Activated CD8-positive, alpha-beta memory T cell treated with anti-CD3 and anti-CD28 coated beads, Interleukin-2, amount 10 ng/mL, durations not matched to agents 7 days and 5 days (primary cell): ENCODE measurements at places on chromosomes 3 and 15. TPM values are rescaled to one million over a fixed set of nuclear protein-coding genes. Genes with fewer than 3 reads are reported as not detected.

AHSG gene
- not detected for total RNA-seq

CAV3 gene
- not detected for total RNA-seq

SLC12A8 gene
- total RNA-seq = 1.3 TPM

GP9 gene
- not detected for total RNA-seq

IQCF5 gene
- not detected for total RNA-seq

TXNRD3 gene
- 0.50 TPM for total RNA-seq

ZBTB47 gene
- total RNA-seq = 0.41 TPM

CIB1 gene
- 120 TPM for total RNA-seq

UBE2E1 gene
- 55.6 TPM for total RNA-seq

- H3K36me3 ChIP-seq = no peaks in the 10 kb centered on the region
- peaks cover 9% of the 10 kb centered on the region for H3K27me3 ChIP-seq
- H3K4me3 ChIP-seq = no peak overlapping the region
- DNase-seq = no peak
- no peaks in the 10 kb centered on the region for H3K4me1 ChIP-seq
- no peak overlapping the region for H3K27ac ChIP-seq
Measured at GRCh38 chr3:98136631-98137030, 6.1 kb downstream of the OR5H1 start.

DNA sequence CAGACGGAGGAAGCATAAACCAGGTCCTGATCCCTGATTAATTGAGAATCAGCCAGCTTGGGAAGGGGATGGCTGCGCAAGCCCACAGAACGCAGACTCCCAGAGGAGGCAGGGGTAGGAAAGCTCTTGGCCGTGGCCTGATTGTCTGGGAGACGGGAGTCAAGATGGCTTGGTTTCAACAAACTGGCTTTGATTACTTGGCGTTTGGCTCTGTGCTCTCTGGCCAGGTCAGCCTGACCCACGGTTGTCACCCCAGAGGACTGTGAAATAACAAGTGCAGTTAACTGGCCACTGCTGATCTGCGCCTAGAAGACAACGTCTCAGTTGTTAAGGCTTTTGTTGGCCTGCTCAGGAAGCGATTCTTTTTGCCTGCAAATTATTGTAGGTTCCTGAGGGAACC, 387.0 kb upstream of the PROK2 start:
- H3K4me3 ChIP-seq = no peak overlapping the region
- H3K27me3 ChIP-seq = peaks cover 34% of the 10 kb centered on the region
- peaks cover 4% of the 10 kb centered on the region for H3K4me1 ChIP-seq
- H3K27ac ChIP-seq = no peak overlapping the region

- H3K4me1 ChIP-seq = no peaks in the 10 kb centered on the region
- no peaks in the 10 kb centered on the region for H3K27me3 ChIP-seq
- H3K27ac ChIP-seq = no peak overlapping the region
- H3K36me3 ChIP-seq = no peaks in the 10 kb centered on the region
- no peak overlapping the region for H3K4me3 ChIP-seq
Measured at GRCh38 chr3:189449084-189449483, 182.1 kb upstream of the TP63 start.

GRCh38 chr15:26879706-26880105, 12.8 kb downstream of the GABRA5 start:
- no peaks in the 10 kb centered on the region for H3K4me1 ChIP-seq
- no peaks in the 10 kb centered on the region for H3K36me3 ChIP-seq
- DNase-seq = no peak
- H3K27ac ChIP-seq = no peak overlapping the region
- H3K4me3 ChIP-seq = no peak overlapping the region

- no peak overlapping the region for H3K4me3 ChIP-seq
- no peaks in the 10 kb centered on the region for H3K27me3 ChIP-seq
- H3K36me3 ChIP-seq = no peaks in the 10 kb centered on the region
- no peak overlapping the region for H3K27ac ChIP-seq
- no peak for DNase-seq
Measured at GRCh38 chr3:38602576-38603250, 46.8 kb downstream of the SCN5A start.

DNA sequence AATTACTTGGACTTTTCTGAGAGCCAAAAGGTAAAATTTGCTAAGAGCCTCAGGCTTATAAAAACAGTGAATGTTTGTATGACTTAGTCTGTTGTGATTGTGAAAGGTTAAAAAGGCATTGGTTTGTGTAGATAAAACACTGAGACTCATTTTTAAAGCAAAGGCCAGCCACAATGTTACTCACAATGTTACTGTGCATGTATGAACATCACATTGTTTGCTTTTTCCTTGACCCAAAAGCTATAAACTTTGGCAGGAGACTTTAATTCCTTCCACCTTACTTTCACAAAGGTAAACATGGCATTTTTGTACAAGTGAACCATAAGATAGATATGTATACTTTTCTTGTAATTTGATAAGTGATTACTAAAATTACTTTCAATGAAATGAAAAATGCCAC, 70.5 kb downstream of the NPAP1 start:
- no peaks in the 10 kb centered on the region for H3K4me1 ChIP-seq
- no peaks in the 10 kb centered on the region for H3K36me3 ChIP-seq
- H3K27ac ChIP-seq = no peak overlapping the region
- no peak overlapping the region for H3K4me3 ChIP-seq

DNA sequence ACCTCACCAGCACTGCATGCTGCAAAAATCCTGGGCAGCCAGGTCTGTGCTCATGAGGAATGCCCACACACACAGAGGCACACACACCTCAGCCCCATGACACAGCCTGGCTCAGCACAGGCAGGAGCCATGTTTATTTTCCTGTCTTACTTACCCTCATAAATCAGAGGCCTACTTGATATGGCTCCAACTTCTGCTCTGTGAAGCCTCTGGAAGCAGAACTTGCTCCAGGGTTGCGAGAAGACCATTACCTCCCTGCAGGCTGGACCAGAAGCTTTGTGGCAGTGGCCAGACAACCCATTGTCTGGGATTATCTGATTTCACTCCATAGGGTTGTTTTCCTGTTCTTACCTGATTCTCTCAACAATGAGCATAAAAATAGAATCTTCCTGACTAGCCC, 43.8 kb upstream of the CMTM8 start:
- H3K27me3 ChIP-seq = peaks cover 10% of the 10 kb centered on the region
- DNase-seq = no peak
- H3K4me3 ChIP-seq = no peak overlapping the region
- H3K36me3 ChIP-seq = no peaks in the 10 kb centered on the region
- H3K27ac ChIP-seq = no peak overlapping the region

- no peak overlapping the region for H3K4me3 ChIP-seq
- peak; percentile 46 for DNase-seq
- no peaks in the 10 kb centered on the region for H3K27me3 ChIP-seq
Measured at GRCh38 chr15:30827625-30828303, 76.0 kb upstream of the FAN1 start.

DNA sequence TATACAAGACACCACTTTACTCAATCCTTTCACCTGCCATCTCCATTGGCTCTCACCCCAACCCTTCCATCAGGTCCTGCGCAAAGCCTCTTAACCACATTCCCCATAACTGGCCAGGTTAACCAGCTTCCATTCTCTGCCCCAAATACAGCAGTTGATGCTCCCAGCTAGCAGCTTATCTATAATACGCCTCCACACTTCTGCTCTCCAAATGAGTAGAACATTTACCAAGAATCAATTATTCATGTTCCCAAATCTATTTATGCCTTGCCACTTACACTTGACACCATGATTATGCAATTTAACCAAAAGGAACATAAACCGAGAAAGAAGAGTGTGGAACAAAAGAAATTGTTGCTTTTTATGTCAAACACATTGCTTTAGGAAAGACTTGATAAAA, 103.7 kb upstream of the TPM1 start:
- H3K4me3 ChIP-seq = no peak overlapping the region
- DNase-seq = no peak
- H3K27me3 ChIP-seq = peaks cover 51% of the 10 kb centered on the region

DNA sequence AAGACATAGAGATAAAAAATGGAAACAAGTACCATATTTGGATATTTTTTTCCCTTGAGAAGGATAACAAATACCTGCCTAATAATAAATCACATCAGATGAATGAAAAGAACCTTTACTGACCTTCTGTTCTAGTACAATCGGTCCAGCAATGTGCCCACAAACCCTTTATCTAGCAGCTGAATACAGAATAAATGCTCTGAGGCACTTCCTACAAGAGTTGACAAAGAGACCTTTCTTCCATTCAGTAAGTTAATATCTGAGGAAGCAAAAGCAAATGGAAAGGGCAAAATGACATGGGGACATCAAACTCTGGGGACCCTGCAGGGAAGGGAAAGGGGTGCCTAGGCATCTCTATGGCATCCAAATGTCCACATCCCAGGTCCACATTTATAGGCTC, 115.8 kb downstream of the NEK10 start:
- H3K27ac ChIP-seq = no peak overlapping the region
- no peaks in the 10 kb centered on the region for H3K36me3 ChIP-seq
- no peaks in the 10 kb centered on the region for H3K4me1 ChIP-seq
- H3K27me3 ChIP-seq = peaks cover 7% of the 10 kb centered on the region

- peaks cover 46% of the 10 kb centered on the region for H3K27me3 ChIP-seq
- no peak overlapping the region for H3K27ac ChIP-seq
Measured at GRCh38 chr3:113263020-113263419, 51.7 kb downstream of the BOC start.

GRCh38 chr3:57164657-57165573, at the start of gene IL17RD:
IL17RD (minus strand) TSS chr3:57165353; CDS start chr3:57165286, 67 bp downstream.
- H3K4me3 ChIP-seq = peak within 1 kb of the TSS; percentile 60
- peaks cover 1% of the 10 kb centered on the region for H3K36me3 ChIP-seq
- peak; percentile 68 for DNase-seq

DNA sequence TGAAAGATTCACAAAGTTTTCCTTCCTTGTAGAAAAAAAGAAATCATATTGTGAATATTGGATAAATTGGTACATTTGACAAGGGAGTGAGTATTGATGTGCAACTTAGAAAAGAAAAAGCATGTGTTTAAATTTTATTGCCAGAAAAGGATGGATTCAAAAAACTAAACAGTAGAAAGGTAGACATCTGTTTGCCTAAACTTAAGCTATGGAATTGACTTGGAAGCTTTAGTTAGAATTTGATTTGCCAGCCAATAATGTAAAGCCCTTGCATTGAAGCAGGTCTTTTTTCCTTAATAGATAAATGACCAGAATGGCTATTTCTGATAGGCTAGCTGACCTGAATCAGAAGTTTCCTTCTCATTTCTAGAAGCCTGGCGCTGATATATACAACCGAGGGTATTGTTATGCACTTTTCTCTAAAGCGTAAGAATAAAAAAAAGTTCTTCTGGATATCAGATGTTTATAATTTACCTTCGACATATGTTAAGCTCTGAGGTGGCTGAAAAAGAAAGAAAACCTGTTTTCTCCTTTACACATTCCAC, 4.2 kb downstream of the RARB start:
- H3K4me3 ChIP-seq = no peak overlapping the region
- H3K36me3 ChIP-seq = no peaks in the 10 kb centered on the region
- peaks cover 46% of the 10 kb centered on the region for H3K27me3 ChIP-seq
- DNase-seq = no peak
- peaks cover 3% of the 10 kb centered on the region for H3K4me1 ChIP-seq

- no peaks in the 10 kb centered on the region for H3K36me3 ChIP-seq
- H3K4me1 ChIP-seq = peaks cover 27% of the 10 kb centered on the region
Measured at GRCh38 chr15:63372018-63372705, 9.5 kb downstream of the CA12 start.

DNA sequence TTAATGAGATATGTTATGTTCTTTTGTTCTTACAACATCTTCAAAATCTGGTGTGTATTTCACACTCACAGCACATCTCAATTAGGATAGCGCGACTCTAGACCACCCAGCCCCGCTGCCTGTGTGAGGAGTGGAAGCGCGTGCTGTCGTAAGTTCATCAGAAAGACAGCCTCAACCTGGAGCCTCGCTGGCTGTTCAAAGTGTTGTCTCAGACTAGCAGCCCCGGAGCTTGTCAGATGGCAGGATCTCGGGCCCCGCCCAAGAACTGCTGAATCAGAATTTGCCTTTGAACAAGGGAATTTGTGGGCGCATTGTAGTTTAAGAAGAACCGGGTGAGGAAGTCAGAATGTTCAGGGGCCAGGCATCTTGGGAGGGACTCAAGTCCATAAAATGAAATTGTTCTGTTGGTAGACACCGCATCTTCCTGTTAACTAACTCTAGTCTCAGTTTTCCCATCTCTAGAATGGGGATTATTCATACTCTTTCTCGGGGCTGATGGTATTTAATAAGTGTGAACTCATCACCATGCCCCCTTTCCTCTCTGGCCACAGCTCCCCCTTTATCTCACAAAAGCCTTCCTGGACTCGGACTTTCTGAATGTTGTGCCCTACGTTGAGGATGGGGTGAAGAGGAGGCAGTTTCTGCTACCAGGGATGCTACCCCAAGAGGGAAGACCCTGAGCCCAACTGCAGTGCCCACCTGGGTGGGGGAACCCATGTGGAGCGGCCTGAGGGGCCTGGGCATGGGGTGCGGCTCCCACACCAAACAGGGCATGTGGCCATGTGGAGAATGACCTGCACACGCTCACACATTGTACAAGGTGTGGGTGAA, 40.4 kb downstream of the BHLHE40 start:
- peaks cover 88% of the 10 kb centered on the region for H3K4me1 ChIP-seq
- peak overlapping the region; percentile 15 for H3K4me3 ChIP-seq
- peaks cover 4% of the 10 kb centered on the region for H3K36me3 ChIP-seq
- peak overlapping the region; percentile 80 for H3K27ac ChIP-seq
- DNase-seq = peak; percentile 88

GRCh38 chr3:47825590-47825989, 22.7 kb downstream of the DHX30 start:
- H3K4me1 ChIP-seq = peaks cover 35% of the 10 kb centered on the region
- H3K27me3 ChIP-seq = no peaks in the 10 kb centered on the region
- peak overlapping the region; percentile 77 for H3K27ac ChIP-seq
- peaks cover 36% of the 10 kb centered on the region for H3K36me3 ChIP-seq

DNA sequence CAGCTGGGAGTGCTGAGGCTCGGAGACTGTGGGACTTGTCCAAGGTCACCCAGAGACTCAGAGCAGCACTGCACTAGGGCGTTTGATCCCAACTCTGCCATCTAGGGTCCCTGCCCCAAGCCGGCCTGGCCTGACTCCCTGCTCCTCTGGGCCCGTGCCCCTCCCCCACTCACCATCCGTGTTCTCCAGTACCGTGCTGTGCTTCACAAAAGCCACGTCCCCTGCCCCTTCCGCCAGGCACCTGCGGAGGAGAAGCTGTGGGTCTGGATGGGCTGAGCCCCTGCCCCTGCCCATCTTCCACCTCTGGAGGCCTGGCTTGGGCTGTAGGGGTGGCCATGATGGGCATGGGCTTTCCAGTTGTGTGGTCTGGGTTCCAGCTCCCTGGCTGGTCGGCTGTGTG, 8.4 kb downstream of the MELTF start:
- no peak overlapping the region for H3K27ac ChIP-seq
- H3K27me3 ChIP-seq = peaks cover 14% of the 10 kb centered on the region
- DNase-seq = no peak
- no peaks in the 10 kb centered on the region for H3K36me3 ChIP-seq
- H3K4me1 ChIP-seq = peaks cover 5% of the 10 kb centered on the region

DNA sequence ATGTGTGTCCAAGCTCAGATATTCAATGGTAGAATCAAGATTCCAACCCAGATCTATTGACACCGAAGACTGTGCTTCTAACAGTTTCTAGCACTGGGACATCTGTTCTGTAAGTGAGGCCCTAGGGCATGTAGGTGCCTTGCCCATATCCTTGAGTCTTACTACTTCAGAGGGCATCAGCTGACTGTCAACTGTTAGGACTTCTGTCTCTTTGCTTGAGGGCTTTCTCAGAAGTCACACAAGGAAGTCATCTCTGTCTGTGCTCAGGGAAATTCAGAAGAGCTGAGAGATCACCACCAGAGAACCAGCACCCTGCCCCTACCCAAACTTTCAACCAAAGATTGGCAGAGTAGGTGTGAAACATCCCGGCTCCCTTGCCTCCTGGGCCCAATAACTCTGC, 403.6 kb upstream of the PROK2 start:
- no peak overlapping the region for H3K4me3 ChIP-seq
- peaks cover 3% of the 10 kb centered on the region for H3K27me3 ChIP-seq
- no peak overlapping the region for H3K27ac ChIP-seq
- DNase-seq = no peak
- H3K4me1 ChIP-seq = no peaks in the 10 kb centered on the region

GRCh38 chr15:39966521-39966920, 32.6 kb downstream of the EIF2AK4 start:
- H3K27me3 ChIP-seq = no peaks in the 10 kb centered on the region
- peaks cover 12% of the 10 kb centered on the region for H3K4me1 ChIP-seq
- peaks cover 30% of the 10 kb centered on the region for H3K36me3 ChIP-seq
- no peak overlapping the region for H3K27ac ChIP-seq
- no peak overlapping the region for H3K4me3 ChIP-seq
